ENCODE measurements at places on chromosomes 5 and 9. TPM values are rescaled to one million over a fixed set of nuclear protein-coding genes. Genes with fewer than 3 reads are reported as not detected.

GAPVD1 gene
- total RNA-seq = 45.5 TPM

DNA sequence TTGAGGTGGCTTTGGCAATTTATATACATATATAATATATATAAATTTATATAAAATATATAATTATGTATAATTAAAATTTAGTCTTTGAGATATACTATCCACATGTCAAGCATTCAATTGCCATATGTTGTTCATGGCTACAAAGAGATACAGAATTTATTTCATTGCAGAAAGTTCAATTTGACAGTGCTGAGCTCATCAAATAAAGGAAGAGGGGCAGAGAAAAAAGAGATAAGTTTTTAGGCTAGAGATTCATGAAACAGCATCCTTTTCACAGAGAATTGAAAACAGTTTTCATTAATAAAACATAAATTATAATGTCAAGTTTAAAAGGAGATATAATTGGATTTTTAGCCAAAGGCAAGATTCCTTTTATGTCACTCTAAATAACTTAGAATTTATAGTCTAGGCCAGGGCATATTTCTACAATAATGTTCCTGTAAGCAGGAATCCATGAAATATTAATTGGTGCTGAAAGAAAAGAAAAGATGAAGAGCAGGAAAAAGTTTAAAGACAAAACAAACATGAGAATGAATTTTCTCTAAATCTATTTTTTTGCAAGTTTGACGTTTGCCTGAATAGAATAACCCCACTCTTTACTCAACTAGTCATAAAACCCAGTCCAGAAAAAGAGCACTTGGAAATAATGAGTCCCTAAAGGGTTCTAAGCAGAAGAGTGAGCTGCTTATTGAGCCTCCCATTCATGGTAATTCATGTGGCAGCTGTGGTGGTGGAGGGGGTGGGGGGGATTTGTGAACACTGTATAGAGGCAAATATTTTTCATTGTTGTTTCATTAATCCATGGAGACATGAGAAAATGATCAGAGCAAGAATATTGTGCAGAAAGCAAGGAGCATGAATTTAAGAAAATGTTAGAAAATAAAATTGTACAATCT lies 1279.5 kb downstream of the CDH12 start:
- DNase-seq = no peak

- DNase-seq = no peak
These were observed 499.0 kb upstream of the SGCD start for GRCh38 chr5:155827949-155828348.

GRCh38 chr9:10917001-10917400 lies 304.2 kb upstream of the PTPRD start:
- no peak for DNase-seq

IL9 gene
- not detected for total RNA-seq

- no peak for DNase-seq
These were observed 1079.3 kb upstream of the CDH9 start for GRCh38 chr5:28117691-28118090.

C1QTNF3 gene
- 8.7 TPM for total RNA-seq

DNA sequence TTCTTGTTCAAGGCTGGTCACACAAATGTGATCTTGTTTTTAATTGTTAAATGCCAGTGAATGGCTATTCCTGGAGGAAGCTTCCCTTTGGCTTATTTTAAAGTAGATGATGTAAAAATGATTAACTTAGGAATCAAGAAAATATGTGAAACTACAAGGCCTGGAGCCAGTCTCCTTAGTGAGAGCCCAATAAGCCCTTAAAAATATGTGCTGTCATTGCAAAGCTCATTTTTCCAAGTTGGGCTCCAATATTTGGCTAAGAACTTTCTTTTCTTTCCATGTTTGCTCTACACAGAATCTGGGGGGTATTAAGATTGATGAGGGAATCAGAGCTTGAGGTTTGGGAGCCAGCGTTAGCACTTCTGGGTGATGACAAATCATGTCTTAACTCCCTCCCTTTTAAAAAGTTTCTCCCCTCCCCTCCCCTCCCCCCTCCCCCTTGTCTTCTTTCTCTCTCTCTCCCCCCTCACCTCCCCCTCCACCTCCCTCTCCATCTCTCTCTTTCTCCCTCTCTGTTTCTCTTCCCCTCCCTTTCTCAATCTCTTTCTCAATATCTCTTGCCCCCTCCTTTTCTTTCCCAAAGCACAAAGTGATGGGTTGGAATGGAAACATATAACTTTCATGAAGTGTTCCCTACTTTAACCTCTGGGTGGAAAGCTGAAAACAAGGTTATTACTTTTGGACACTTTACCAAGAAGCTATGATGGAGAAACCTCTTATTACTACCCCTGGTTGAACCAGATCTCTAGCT lies 86.0 kb downstream of the FBXL7 start:
- no peak for DNase-seq

CARTPT gene
- total RNA-seq = not detected

SLC12A2 gene
- 31.7 TPM for total RNA-seq

NAA35 gene
- 35.8 TPM for total RNA-seq

DNA sequence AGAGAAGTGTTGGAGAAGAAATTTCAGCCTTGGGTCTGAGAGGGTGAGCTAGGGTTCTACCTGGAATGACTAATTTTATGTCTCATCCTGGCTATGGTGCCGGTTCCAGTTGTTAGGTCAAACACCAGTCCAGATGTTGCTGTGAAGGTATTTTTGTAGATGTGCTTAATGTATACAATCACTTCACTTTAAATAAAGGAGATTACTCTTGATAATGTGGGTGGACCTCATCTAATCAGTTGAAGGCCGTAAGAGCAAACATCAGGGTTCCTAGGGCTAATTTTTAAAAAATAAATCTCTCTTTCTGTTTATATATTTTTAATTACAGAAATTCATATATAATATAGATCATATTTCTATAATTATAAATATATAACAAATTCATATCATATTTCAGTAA lies 90.5 kb upstream of the GDNF start:
- DNase-seq = no peak

- no peak for DNase-seq
These were observed 52.2 kb downstream of the ZCCHC7 start for GRCh38 chr9:37172557-37172956.

DNA sequence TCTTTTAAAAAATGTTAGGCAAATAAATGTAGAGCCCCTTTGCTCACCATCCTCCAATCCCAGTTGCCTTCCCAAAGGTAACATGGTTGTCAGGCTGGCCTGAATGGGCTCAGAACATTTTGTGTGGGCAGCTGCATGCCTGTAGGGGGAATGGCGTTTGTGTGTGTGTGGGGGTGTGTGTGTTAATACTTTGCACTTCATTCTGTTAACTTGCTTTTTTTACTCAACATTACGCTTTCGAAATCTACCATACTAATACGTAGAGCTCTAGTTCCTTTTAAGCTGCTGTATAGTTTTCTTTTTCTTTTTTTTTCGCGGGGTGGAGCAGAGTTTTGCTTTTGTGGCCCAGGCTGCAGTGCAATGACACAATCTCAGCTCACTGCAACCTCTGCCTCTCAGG lies 14.0 kb downstream of the MYOZ3 start:
- no peak for DNase-seq

BRD3 gene
- 77.6 TPM for total RNA-seq

DNA sequence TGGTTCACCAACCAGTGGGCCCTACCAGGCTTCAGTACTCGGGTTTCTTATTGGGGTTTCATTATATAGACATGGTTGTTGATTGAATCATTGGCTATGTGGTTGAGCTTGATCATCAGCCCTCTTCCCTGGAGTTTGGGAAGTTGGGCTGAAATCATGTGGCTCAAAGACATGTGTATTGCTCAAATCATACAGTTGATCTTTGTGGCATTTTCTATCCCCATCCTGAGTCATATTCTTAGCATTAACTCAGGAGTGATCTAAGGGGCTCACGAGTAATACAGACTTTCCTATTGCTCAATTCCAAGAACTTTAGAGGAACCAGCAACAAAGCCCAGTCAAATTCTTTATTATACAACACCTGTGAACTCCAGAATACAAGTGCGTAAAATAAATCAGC lies 66.2 kb downstream of the SMC5 start:
- DNase-seq = no peak

DNA sequence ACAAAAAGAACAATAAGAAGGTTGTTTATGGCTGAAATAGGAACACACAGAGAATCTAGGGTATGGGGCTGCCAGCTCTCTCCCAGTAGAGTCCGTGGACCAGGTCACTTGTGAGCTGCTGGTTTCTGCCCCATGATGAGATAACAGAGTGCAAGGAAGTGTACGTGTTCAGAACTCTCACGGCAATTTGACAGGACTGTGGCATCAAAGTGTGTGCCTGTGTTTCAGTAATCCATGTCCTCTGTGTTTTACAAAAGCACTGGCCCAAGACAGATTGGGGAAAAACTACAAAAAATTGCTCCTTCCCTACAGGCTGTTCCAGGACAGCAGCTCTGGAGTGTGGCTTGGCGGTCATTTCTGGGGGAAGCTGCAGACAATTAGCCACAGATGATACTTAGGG lies 184.6 kb downstream of the AUH start:
- DNase-seq = no peak

DNA sequence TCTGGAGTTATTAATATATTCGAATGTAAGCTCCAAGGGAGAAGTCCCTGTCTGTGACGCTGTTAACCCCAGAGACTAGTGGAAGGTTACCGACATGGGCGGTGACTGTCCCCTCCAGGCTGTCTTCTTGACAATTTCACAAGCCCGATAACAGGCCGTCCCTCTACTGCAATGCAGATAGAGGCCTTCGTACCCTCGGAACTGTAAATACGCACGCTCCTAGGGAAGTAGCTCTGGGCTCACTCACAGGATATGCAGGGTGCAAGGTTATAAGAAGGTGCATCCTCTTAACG lies 680 bp upstream of the RFK start:
- no peak for DNase-seq

NKD2 gene
- total RNA-seq = 20.6 TPM

GRCh38 chr5:139836469-139837208 lies 41.0 kb downstream of the PSD2 start:
- DNase-seq = no peak

- DNase-seq = no peak
These were observed 99.1 kb downstream of the ADAMTS6 start for GRCh38 chr5:65382582-65382981.

GRCh38 chr5:96904054-96904931 lies 28.0 kb downstream of the ERAP2 start:
- no peak for DNase-seq

GRCh38 chr5:111277061-111277460 lies 52.9 kb downstream of the CAMK4 start:
- DNase-seq = no peak

- DNase-seq = no peak
These were observed 77.8 kb upstream of the TARS1 start for GRCh38 chr5:33362915-33363314.

PITX1 gene
- total RNA-seq = not detected

ROPN1L gene
- total RNA-seq = 0.68 TPM

DNA sequence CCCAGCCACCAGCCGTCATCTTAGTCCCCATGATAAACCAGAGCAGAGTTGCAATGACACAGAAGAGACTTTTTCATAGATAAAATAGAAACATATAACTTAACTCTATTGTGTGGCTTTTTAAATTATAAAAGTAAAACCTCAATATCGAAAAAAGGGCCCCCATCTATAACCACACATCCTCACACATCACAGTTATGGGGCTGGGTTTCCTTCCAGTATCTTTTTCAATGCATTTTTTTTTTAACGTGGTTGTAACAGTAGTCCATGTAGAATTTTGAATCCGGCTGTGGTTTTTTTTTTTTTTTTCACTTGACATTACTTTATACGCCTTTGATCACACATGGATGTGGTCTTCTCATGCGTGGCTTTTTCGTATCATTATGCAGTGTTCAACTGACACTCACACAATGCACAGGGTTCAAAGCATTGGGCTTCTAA lies 77.4 kb downstream of the CFAP77 start:
- DNase-seq = no peak

GRCh38 chr9:83651558-83651957 lies 28.6 kb downstream of the IDNK start:
- DNase-seq = no peak

DNA sequence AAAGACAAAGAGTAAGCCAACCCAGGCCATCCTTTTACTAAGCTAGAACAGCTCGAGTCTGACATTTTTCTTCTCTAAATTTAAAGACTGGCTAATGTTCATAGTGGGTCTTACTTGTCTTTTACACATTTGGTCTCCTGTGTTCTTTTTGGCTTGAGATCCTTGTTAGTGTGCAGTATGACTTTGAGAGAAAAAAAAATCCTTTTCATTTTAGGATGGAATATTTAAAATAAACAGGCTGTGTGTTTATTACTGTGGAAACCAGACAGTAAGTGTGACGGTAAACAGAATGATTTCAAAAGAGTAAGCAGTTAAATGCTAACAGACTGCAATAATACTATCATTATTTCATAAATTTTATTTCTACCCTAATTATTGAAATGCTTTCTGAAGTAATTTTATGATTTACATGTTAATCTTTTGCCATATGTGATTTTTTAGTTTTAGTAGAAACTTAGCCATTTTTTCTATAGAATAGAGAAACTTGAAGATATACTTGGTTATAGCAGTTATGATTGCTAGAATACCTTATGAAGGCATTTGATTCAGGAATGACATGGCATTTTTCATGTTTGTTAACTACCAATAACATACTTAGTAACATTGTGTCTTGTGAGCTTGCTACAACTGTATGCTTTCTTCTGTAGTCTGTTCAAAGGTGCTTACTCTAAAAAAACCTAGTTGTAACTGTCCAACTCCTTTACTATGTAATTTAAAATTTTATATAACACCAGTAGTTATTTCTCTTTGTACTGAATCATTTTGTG lies 92.4 kb downstream of the XRCC4 start:
- no peak for DNase-seq

DNA sequence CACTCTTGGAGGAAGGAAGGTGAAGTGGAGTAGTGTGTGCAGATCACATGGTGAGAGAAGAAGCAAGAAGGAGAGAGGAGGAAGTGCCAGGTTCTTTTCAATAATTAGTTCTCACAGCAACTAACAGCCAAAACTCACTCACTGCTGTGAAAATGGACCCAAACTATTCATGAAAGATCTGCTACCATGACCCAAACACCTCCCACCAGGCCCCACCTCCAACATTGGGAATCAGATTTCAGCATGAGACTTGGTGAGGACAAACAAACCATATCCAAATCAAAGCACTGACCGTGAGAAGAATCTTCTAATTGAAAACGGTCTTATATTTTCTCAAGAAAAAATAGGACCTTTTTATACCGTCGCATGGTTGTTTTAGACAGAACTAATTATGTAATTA lies 468.7 kb upstream of the TYRP1 start:
- DNase-seq = no peak

DNA sequence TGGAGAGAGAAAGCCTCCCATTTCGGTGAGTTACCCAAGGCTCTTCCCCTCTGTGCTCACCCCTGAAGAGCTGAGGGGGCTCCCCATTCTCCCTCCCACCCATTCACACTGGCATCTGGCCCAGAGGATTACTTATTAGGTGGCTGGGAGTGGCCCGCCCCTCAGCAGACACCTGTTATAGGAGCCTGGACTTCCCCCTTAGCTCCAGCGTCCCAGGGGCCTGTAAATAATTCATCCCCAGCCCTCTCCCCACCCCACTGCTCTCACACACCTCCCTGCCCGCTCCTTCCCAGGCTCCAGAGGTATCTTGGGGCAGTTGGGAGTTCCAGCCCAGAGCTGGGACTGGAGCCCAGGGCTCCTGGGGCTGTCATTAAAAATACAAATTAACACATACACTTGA lies 11.6 kb upstream of the SLC6A7 start:
- no peak for DNase-seq

GPR151 gene
- not detected for total RNA-seq

All from neural crest cell (in vitro differentiated cells).